ENCODE measurements at places on chromosomes 13 and 19.

GRCh38 chr13:22210134-22210930 lies 539.5 kb downstream of the FGF9 start:
- DNase-seq = no peak

- DNase-seq = no peak
These were observed 23.4 kb downstream of the MED26 start for GRCh38 chr19:16604615-16605014.

- no peak for DNase-seq
These were observed 5.4 kb downstream of the LMTK3 start for GRCh38 chr19:48506138-48506733.

GRCh38 chr13:110183910-110184309 lies 123.0 kb downstream of the COL4A1 start:
- peak; percentile 31 for DNase-seq
